ENCODE measurements at places on chromosomes 16 and 17.
A peak's percentile ranks its signal among the peaks of the same experiment; 100 is the strongest.

- DNase-seq = no peak
Observed at GRCh38 chr17:1726626-1727257, 2.2 kb downstream of the WDR81 start.

- DNase-seq = peak; percentile 62
Observed at GRCh38 chr16:75789237-75789636, 62.9 kb upstream of the CPHXL start.

DNA sequence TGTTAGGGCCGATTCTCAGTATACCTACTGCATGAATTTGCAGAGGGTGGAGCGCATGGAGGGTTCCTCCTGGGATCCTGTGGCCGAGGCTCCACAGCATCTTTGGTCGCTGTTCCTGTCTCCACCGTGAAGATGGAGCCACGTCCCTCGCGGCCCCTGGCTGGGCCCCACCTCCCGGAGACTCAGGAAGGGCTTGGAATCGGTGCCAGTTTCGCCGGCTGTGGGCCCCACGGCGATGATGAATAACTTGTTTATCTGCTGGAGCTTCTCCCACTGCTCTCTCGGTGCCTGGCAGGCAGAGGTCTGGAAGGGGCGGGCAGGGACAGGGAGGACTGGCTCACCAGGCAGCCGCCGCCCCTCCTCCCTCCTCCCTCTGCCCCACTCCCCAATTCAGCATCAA is 8.1 kb downstream of the SLC5A11 start:
- DNase-seq = peak; percentile 95

DNA sequence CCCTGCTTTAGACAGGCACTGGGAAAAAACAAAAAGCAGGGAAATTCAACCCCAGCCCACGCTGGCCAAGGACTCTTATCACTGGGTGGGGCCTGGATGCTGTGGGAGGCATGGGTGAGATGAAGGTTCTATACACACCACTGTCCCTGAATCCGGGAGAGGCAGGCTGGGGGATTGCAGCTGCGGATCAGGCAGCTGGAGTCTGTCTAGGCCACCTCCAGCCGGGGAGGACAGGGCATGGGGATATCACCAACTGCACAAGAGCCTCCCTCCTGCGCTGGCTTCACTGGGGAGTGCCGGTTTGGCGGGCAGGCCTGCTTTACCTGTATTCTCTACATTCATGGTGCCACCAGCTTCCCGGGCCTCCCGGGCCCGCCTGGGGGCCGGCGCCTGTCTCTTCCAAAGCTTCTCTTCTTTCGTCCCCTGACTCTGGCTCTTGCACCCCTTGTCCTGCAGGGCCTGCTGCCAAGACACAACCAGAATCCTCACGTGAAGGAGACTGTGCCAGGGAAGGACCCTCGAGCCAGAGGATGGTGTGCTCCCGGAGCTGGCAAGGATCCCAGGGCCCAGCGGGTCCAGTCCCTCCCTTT is 13.9 kb downstream of the KIFC3 start:
- no peak for DNase-seq

Measured in globus pallidus (tissue), 1 donor.